ENCODE measurements at places on chromosomes 7 and 10.

- DNase-seq = no peak
Observed at GRCh38 chr10:119701861-119702260, 24.0 kb upstream of the INPP5F start.

GRCh38 chr7:117116211-117116610 is 162.9 kb downstream of the ST7 start:
- no peak for DNase-seq

GRCh38 chr10:77850620-77851231 is 75.8 kb downstream of the DLG5 start:
- DNase-seq = no peak

DNA sequence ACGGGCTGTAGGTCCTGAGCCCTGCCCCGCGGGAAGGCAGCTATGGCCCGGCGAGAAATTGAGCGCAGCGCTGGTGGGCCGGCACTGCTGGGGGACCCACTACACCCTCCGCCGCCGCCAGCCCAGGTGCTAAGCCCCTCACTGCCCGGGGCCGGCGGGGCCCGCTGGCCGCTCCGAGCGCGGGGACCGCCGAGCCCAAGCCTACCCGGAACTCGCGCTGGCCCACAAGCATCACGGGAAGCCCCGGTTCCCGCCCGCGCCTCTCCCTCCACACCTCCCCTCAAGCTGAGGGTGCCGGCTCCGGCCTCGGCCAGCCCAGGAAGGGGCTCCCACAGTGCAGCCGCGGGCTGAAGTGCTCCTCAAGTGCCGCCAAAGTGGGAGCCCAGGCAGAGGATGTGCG is 5.5 kb upstream of the CACUL1 start:
- no peak for DNase-seq

GRCh38 chr7:27176524-27176845 is 2.4 kb upstream of the HOXA10 start:
- no peak for DNase-seq

GRCh38 chr10:100969187-100970075 is at the start of gene SEMA4G:
Gene SEMA4G, plus strand, starts transcription at chr10:100969504. Its CDS starts 3,409 bp downstream, at chr10:100972913.
- peak; percentile 41 for DNase-seq

- DNase-seq = no peak
Observed at GRCh38 chr10:17453373-17454091, 863 bp downstream of the ST8SIA6 start.

DNA sequence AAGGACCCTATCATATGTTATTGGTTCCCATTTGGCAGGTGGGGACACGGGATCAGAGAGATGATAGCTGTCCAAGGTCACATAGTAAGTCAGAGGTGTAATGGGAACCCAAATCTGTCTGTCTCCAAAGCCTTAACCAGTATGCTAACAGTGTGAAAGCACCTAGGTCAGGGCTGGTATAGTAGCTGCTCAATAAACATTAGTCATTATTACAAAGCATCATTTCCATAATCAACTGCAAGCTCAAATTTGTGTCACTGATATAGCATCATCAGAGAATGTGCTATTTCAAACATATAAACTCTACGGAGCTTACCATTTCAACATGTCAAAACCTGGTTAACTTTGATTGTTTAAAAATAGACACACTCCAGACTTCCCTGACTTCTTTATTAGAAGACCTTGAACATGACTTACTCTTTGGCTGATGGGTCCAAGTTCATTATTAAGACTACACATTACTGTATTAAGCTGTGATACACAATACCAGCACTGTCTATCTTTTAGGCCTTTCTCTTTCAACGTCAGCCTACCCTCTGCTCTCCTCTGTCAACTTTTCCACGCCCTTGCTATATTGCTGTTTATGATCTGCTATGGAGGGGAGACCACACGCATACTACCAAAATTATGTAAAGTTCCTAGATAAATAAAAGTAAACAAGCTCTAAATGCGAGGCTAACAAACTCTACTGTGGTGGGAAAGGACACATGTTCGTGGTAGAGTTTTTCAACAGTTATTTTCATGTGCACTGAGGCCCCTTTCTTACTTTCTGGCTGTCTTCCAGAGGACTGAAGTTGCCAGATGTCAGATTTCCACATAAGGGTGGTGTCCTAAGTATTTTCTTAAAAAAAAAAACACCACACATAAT is 33.6 kb downstream of the DNMBP start:
- no peak for DNase-seq

DNA sequence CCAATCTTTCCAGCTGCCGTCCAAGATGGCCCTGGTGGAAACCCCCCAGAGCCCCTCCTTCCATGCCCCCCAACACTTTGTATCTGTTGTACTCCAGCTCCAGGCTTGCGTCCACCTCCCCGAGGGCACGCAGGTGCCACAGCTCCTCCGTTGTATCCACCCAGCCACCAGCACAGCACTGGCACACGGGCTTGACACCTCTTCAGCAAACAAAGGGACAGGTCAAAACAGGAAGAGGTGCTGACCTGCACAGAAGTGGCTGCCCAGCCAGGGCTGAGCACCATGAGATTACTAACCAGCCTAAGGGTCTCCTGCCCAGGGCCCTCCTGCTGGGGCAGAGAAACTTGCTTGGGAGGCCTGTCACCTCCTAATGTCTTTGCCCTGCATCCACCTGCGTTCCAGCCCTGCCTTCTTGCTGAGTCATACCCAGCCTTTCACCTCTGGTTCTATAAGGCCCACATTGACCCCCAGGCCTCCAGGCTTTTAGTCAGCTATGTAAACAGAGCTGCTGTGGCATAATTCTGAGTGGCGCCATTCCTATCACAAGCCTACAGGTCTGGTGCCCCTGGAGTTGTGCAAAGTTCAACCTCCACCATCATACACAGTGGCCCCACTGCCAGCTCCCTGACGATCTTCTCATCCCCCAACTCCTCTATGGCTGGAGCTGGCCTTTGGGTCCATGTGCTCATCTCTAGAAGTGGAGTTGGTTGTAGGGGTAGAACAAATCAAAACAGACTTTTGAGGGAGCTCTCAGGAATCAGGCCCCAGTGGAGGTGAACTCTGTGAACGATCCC is 20.9 kb downstream of the SLC29A3 start:
- no peak for DNase-seq

DNA sequence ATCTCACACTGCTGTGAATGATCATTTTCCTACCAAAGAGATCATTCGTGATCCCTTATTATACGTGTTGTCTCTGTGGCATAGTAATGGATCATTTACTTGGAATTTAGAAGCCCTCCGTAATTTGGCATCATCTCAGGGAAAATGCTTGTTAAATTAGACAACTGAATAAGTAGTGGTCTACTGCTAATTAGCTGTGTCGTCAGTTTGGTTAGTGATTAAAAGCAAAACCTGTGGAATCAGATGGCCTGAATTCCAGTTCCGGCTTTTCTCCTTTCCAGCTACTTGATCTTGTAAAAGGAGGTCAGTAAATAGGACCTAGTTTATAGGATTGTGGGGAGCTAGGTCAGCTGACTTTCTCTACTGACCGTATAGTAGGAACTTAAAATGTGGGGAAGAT is 65.6 kb downstream of the RBM33 start:
- no peak for DNase-seq

GRCh38 chr10:48684463-48684791 is 246 bp upstream of the WDFY4 start:
- DNase-seq = no peak

DNA sequence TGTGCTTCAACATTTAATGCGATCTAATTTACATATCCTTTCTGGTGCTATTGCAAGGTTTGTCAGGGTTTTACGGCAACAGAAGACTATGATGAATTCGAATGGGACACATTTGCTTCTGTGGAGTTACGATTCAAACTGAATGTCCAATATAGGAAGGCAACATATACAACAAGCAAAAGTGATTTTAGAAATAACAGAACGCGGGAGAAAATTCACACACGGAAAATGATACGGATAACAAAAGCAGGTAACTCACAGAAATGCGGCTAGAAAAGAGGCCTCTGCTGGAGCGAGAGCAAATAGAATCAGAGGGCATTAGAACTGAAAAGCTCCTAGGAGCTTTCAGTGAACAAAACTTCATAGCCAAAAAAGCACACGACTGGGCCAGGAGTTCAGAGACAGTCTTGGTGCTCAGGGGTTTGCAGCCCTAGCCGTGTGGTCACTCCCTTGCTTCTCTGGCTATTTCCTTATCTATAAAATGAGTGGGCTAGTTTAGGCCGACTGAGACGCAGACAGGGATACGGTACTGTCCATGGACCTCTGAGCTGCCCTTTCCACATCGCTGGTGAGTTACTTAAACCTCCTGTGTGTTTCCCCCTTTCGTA is 557 bp upstream of the TAX1BP1 start:
- DNase-seq = no peak

DNA sequence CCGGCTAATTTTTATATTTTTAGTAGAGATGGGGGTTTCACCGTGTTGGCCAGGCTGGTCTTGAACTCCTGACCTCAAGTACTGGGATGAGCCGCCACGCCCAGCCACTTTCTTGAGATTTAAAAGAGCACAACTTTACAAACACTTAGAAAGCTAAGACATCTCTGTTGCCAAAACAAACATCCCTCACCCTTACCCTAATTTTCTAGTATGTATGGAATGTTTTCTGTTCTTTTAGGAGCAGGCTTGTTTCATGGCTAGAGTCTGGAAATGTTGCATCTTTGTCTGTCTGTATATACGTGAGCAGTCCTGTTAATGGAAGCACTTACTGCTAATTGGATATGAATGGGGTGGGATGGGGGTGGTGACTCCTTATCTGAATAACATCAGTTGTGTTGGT is 2.9 kb downstream of the OLAH start:
- no peak for DNase-seq

GRCh38 chr10:116845823-116846222 is 3.5 kb upstream of the ENO4 start:
- no peak for DNase-seq

DNA sequence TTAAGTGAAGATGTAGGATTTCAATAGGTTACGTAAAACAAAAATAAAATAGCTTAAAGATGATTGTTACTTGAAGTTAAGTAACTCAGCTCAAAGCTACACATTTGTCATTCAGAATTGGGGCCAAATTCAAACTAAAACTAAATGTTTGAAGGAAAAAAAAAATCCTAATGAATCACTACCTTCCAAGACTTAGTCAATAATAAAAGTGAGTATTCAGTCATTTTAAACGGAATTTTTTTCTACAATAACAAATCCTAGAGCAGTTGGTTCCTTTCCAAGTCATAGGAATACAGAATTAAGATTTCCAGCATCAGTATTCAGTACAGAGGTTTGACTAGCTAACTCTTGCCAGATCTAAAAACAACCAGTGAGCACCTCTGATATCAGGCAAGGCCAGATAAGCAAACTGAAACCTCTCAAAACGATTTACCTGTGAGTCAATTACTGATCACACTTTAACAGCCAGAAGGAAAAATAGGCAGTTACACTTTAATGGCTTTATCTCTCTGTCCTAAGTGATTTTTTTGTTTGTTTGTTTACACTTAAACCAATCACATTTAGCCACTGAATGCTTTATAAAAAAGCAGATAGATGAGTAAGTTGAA is 669.8 kb upstream of the ANKRD30A start:
- no peak for DNase-seq

GRCh38 chr10:92903633-92904032 is 55.3 kb downstream of the EXOC6 start:
- DNase-seq = no peak

- DNase-seq = no peak
Observed at GRCh38 chr7:7706556-7707172, 11.7 kb downstream of the RPA3 start.

DNA sequence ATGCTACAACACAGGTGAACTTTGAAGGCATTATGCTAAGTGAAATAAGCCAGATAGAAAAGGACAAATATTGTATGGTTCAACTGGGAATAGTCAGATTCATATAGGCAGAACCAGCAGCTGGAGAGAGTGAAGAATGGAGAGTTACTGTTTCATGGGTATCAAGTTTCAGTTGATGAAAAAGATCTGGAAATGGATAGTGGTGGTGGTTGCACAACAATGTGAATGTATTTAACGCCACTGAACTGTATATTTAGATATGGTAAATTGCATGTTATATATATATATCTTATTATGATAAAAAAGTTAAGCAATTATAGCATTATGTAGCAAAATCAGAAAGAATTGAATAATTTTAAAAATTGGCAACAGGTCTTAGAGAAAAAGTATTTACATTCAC is 3.9 kb downstream of the LMBR1 start:
- no peak for DNase-seq

DNA sequence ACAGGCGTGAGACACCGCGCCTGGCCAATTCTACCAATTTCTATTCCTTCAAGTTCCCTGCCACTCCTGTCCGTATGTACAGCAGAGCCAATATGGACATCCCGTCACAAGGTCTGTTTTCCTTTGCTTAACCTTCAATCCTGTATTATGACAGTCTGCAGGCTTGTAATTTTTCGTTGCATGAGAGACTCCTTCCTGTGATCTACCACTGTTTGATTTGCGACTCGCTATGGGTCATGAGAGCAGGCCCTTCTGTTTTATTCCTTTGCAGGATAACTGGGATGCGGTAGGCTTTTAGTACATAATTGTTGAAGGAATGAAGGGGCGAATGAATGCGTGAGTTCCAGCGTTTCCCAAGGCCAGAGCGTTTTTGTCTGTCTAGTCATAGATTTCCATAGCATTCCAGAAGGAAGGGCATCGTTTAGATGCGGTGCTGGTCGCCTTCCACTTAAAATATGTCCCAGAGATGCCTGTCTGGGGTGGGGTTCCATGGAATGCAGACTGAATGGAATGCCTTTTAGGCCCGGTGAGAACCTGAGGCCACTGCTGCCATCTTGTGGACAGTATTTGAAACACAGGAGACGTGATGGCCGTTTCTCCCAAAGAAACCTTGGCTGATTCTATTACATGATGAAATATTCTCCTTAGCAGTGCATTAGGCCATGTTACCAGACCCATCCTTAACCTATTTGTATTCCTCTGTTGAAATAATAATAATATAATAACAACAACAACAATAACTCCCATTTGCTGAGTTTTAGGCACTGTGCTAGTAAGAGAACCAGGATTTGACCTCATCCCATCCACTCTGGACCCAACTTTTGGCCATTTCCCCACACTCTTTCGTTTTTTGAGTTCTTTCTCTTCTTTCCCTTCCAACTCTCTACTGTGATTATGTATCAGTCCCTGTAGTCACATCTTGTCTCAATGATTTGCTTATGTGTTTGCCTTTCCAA is 193.2 kb downstream of the MYOF start:
- peak; percentile 36 for DNase-seq

DNA sequence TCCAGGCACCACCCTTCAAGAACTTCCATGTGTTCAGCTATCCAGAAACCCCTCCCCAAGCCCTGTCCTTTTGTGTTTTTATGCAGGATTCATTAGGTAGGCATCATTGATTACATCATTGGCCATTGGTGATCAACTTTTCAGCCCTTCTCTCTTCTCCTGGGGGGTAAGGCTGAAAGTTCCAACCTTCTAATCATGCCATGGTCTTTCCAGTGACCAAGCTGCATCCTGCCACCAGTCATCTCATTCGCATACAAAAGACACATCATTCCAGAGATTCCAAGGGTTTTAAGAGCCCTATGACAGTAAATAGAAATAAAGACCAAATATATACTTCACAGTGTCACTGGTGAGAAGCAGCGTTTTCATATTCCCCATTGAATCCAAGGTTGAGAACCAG is 48.2 kb downstream of the DNAJC12 start:
- no peak for DNase-seq

DNA sequence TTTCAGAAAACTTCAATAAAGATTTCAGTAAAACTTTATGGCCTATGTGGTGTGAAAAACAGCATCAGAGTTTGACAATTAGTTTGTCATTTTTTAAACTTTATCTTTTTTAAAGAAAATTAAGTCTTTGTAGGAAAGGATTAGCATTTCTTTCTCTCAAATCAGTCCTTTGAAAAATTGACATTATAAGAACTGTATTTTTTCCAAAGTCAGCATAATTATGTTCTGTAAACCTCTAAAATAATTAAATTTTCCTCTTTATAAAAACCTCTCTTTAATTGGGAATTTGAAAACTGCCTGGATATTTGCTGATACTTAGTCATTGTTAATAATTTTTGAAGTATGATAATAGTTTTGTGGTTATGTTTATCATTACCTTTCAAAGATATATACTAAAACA is 226.7 kb upstream of the KAT6B start:
- DNase-seq = no peak

Measured in CD4-positive, alpha-beta T cell treated with Interleukin-15 for 1 hour (primary cell).